ENCODE measurements at places on chromosomes 1 and 21.

DNA sequence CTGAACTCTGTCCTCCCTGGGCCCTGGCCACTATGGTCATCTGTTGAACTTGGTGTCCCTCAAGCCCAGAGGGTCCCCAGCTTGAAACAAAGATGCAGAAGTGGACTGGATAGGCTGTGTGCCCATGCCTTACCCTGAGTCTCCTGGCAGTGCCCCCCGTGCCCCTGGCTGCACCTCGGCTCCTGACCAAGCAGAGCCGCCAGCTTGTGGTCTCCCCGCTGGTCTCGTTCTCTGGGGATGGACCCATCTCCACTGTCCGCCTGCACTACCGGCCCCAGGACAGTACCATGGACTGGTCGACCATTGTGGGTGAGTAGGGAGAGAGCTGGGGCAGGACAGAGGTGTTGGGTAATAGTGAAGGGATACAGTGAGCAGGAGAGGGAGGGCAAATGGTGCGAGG, 10.7 kb downstream of the TIE1 start:
- no peak for DNase-seq

GRCh38 chr1:41936107-41936506, 17.4 kb upstream of the HIVEP3 start:
- DNase-seq = no peak

DNA sequence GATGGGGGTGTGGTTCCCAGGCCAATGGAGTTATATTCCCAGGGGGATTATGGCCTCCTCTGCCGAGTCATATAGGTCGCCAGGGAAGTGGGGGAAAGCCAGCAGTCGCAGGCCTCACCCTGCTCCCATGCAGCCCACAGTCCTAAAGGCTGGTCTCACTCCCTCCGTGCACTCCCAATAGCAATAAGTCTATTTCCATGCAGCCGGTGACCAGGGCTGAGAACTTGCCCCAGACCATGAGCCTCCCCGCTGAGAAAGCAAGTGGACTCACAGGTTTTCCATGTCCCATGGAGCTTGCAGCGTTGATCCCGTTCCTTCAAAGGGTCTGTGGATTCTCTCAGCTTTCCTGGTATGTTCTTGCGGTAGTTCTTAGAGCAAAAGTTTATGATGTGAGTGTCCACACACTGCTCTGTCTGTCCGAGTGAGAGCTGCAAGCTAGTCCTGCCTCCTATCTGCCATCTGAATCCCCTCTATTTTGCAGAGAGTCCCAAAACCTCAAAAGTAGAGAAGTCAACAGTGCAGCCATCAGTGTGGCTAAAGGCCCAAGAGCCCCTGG, 81.7 kb upstream of the TMPRSS2 start:
- DNase-seq = no peak

- DNase-seq = no peak
Observed at GRCh38 chr1:178531887-178532286, 19.0 kb downstream of the TEX35 start.

DNA sequence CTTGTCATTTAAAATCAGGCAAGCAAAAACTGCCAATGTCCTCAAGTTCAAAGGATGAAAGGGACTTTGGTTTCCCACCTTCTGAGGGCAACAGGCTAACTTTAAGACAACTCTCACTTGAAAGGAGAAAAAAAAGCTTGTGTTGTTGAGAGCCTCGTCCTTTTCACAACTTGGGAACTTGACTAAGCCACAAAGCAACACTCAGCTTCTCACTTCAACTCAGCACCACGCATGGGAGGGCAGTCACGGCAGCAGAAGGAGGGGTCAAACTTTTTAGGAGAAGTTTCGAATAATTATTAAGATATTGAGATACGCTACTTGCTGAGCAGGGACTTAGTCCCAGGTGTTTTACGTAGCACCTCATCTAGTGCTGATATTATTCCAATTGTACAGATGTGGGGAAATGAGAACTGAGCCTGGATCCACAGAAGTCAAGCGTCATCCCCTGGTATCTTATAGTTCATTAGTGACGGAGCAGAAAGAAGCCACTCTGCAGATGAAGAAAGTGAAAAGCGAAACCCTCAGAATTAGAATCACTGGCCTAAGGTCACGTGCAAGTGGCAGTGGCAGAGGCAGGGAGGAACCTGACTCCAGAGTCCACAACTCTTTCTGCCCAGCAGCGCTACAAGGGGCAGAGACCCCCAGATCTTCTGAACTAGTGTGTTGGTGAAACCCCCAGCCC, 83.6 kb downstream of the JAK1 start:
- DNase-seq = no peak

DNA sequence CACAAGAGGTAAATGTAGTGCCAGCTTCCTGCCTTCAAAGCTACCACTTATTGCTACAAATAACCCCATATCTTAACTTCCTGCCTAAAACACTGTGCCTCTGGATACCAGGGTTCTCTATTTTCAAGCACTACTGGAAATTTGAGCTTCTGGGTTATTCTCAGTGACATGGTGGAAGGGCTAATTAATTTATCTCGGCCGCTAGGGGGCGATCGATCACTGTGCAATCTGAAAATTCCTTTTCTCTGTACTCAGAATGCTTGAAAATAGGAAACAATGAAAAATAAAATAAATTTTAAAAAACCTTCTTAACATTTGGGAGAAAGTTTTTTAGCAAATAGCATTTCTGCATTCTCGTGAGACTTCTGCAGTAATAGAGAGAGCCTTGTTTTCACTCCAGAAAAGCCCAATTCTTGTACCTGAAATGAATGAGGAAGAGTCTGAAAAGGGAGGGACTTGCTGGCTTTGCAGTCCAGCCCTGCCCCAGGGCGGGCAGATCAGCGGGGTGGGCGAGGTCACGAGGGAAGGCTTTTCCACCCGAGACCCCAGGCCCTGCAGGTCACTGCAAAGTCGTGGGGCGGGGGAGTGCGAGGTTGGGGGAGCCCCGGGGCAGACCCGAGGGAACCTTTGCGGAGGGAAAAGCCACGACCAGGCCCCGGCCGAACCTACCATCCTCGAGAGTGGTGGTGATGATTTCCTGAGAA, 276.7 kb downstream of the PCP4 start:
- DNase-seq = no peak

All from fibroblast of skin of left quadriceps (primary cell).